ENCODE measurements at places on chromosomes 11 and 22. TPM values are rescaled to one million over a fixed set of nuclear protein-coding genes. Genes with fewer than 3 reads are reported as not detected.
A peak's percentile ranks its signal among the peaks of the same experiment; 100 is the strongest.

GRCh38 chr11:586376-587316 is 10.4 kb downstream of the PHRF1 start:
- no peak for DNase-seq

TMEM151A gene
- not detected for total RNA-seq

FIBIN gene
- total RNA-seq: 21.8 TPM

GP1BB gene
- total RNA-seq: 2.0 TPM

SAAL1 gene
- 15.8 TPM for total RNA-seq

GRCh38 chr11:1746511-1746931 is 3.9 kb downstream of the IFITM10 start:
- no peak for DNase-seq

DNA sequence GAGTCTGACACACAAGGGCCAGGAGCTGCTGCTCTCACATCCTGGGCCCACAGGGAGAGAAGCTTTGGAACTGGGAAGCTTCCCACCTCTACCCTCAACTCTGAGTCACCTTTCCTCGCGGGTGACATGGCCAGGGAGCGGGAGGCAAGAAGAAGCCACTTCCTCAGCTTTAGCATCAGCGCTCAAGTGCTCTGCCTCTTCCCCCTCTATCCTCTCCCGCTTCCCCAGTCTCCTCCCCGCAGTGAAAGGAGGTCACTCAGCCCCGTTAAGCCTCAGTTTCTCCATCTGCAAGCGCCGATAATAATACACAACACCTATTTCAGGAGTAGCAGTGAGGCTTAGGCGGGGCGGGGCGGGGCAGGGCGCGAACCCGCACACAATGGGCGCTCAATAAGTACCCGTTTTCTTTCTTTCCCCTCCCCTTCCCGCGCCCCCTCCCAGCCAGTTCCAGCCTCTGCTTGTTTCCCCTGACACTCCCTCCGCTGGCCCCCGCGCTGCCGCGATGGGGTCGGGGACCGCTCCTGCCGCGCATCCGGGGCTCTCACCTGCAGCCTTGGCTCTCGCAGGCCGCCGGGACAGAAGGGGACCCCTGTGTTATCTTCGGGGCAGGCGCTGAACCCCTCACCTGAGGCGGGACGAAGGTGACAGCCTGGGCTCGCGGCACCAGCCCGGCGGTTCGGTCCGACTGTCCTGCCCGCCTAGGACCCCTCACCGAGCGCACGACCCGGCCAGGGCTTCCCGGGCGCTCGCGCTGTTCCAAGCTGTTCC is 892 bp downstream of the GDPD5 start:
- no peak for DNase-seq

OR5D13 gene
- not detected for total RNA-seq

OR51E2 gene
- 0.10 TPM for total RNA-seq

GRCh38 chr11:123480290-123480815 is 50.3 kb downstream of the GRAMD1B start:
- DNase-seq: no peak

DNA sequence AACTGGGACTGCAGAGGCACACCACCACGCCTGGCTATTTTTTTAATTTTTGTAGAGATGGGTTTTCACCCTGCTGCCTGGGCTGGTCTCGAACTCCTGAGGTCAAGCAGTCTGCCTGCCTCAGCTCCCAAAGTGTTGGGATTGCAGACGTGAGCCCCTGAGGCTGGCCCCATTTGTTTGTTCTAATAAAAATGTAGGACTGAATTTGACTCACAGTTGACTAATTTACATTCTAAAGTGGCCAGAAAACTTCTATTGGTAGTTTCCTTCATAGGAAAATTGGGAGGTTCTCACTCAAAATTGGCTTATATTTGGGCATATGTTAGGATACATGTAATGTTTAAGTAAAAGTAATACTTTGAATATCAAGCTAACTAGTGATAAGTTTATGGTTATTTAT is 35.0 kb downstream of the PPFIA1 start:
- no peak for DNase-seq

- no peak for DNase-seq
Observed at GRCh38 chr11:61881397-61881796, 9.9 kb downstream of the FADS3 start.

- no peak for DNase-seq
Observed at GRCh38 chr11:134574947-134575346, 162.9 kb upstream of the B3GAT1 start.

DNA sequence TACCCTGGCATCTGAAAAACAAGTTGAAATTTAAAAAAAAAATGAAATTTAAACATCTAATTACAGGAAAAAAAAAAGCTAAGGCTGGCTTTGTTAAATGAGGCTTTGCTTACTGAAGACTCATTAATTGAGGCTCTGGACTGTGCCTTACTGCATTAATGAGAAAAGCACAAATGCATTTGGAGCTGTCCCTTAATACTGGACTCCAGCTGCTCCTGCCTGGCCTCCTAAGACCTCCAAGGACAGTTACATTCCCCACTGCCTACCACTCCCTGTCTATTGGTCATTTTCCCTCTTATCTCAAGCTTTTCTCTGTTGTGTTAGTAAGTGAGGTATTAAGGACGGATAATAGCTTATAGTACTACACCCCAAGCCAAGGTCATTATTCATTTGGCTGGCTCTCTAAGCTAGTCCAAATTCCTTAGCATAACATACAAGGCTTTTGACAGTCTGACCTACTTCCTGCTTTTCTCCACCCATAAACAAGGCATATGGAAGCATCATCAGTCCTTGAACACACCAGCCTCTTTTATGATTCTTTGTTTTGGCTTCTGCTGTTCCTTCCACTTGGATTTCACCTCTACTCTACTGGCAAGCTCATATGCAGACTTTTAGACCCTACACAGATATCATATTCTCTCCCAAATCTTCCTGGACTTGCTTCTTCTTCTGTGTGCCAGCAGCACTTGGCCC is 62.5 kb downstream of the USP35 start:
- peak; percentile 23 for DNase-seq

MFRP gene
- 0.10 TPM for total RNA-seq

DNA sequence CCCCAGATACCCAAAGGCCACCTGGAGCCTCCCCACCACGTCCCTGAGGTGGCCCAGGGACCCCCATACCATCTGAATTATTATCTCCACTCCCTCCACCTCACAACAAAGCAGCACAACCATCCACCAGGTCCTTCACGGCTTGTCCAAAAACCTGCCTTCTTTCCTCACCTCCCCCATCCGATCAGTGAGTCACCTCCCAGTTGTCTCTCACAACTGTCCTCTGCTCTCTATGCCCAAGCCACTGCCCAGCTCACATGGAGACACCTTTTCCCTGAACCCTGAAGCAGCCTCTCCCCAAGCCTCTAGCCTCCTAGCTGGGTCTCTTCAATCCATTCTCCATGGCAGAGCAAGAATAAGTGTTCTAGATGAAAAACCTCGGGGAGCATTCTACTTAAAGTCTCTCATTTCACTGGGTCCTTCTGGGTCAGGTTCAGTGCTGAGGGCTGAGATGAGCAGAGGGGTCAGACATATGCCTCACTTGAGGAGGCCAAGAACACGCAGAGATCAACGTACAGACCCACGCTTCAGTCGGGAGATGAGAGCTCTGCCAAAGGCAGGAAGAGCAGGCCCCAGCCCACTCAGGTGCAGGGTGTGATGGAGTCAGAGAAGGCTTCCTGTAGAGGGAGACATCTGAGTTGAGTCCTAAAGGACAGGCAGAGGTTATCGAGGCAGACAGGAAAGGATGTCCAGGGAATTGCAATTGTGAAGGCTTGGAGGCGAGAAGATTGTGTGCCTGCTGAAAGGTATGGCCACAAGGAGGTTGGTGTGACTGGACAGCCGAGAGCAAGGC is 74.7 kb downstream of the PDE2A start:
- DNase-seq: no peak

DNA sequence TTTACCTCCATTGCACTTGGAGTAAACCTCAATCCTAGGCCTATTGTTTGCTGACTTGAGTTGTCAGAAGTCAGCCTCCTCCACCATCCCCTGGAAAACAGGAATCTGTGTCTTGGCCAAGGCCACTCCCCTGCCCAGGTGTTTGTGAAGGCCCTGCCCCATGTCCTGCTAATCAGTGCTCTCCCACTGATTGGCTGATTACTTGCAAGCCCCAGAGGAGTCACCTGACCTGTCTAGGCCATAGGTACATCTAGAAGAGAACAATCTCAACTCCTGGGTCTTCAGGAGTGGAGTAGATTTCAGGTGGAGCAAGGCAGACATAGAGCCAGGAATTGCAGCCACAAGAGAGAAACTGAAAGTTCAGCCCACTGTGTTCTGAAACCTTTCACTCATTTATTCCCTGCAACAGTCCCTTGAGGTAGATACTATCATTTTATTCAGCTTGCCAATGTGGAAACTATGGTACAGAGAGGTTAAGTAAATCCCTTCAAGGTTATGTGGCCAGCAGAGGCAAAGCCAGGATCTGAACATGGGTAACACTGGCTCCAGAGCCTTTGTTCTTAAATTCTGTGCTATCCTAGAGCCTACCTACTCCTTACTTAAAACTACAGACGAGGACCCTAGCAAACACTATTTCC is 10.4 kb downstream of the OAF start:
- DNase-seq: no peak

APOA4 gene
- total RNA-seq: not detected

DNA sequence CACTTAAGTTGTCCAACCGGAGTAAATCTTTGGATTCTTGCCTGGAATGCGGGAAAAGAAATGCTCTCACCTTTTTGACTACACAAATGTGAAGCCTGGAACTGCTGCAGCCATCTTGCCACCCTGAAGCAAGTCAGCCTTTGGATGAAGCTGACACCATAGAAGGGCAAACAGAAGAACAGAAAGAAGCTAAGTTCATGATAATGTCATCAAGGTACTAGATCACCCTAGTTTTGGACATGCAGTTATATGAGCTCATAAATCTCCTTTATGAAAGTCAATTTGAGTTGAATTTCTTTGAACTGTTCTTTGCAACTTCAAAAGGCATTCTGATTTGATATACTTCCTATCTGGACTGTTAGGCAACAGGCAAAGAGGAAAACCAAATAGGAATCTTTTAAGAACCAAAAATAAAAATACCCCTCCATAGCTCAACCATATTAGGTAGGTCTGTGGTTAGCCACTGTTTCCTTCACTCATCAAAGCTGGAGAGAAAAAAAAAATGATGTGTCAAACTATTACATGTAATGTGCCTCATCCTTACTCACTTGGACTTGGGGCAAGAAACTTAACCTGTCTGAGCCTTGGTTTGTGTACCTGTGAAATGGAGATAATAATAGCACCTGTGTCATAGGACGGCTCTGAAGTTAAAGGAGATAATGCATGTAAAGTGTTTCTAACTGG is 91.9 kb downstream of the WT1 start:
- no peak for DNase-seq

DNA sequence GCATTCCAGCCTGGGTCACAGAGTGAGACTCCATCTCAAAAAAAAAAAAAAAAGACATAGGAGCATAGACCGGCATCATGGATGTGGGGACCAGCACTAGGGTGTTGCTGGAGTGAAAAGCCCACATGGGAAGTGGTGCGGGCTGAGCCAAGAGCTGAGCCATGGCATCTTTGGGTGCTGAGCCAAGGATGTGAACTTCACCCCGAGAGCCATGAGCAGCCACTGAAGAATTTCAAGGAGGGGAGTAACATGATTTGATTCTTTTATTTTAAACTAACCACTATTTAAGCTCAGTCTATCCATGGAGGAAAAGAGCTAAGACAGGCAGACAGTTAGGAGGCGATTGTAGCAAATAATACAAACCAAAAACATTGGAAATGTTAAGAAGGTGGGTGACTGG is 57.4 kb downstream of the AHNAK start:
- DNase-seq: no peak

ALG8 gene
- 26.2 TPM for total RNA-seq

- DNase-seq: no peak
Observed at GRCh38 chr22:20000246-20001081, 16.2 kb downstream of the ARVCF start.

GRCh38 chr11:33847251-33847650 is 44.6 kb downstream of the LMO2 start:
- no peak for DNase-seq

GRCh38 chr11:36412781-36413383 is 97.2 kb downstream of the TRAF6 start:
- no peak for DNase-seq

- DNase-seq: no peak
Observed at GRCh38 chr11:122746050-122746478, 90.5 kb downstream of the UBASH3B start.

DNA sequence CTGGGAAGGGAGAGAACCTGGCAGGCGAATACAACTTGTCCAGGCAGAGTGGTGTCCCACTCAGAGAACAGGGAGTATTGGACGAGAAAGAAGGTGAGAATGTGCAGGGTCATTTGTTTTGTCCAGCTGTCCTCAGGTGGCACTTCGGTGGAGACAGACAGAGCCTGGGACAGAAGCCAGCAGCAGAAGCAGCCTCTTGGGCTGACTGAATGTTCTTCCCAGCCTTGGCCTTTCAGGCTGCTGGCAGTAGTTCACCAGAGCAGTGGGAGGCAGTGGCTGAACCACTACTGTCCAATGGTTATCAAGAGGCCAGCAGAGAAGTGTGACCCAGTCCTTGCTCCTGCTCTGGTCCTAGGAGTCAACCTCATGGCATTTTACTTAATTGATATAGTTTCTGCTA is 331.1 kb upstream of the NARS2 start:
- DNase-seq: no peak

TLCD5 gene
- total RNA-seq: 6.7 TPM

- DNase-seq: no peak
Observed at GRCh38 chr11:116387641-116388040, 385.1 kb downstream of the BUD13 start.

- DNase-seq: no peak
Observed at GRCh38 chr11:11391796-11392463, 38.9 kb upstream of the CSNK2A3 start.

SPTY2D1 gene
- 20.8 TPM for total RNA-seq

KCNE3 gene
- total RNA-seq: 3.9 TPM

GRCh38 chr11:82794490-82794889 is 60.8 kb upstream of the FAM181B start:
- no peak for DNase-seq

GRCh38 chr11:102495161-102496042 is 35.1 kb downstream of the MMP7 start:
- DNase-seq: peak; percentile 79

DNA sequence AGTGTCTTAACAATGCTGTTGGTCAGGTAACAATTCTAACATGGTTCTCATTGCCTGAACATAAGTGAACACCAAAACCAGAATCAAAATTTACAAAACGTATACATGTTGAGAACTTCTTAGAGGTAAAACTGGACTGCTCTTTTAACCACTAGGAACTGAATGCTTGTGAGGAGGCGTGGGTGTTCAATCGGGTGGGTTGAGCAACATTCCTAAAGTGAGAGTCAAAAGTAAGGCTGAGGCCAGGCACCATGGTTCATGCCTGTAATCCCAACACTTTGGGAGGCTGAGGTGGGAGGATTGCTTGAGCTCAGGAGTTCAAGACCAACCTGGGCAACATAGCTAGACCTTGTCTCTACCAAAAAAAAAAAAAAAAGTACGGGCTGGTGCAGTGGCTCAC is 11.5 kb downstream of the PPME1 start:
- no peak for DNase-seq

DNA sequence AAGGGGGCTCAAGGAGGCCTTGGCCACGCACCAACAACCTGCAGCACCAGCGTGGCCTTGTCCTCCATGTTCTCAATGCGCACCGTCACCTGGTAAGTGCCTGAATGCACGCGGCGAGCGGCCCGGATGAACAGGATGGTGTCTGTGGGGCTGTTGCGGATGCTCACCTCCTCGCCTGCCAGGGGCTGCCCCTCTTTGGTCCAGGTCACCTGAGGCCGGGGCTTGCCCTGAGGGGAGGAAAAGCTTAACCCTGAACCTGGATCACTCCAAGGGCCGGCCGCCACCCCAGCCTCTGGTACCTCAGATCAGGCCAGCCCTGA is 19.0 kb downstream of the MYBPC3 start:
- no peak for DNase-seq

P2RY6 gene
- 0.99 TPM for total RNA-seq

C11orf91 gene
- not detected for total RNA-seq

Data from skin of body (tissue), 3 donors.